ENCODE measurements at places on chromosomes 2 and 18. TPM values are rescaled to one million over a fixed set of nuclear protein-coding genes. Genes with fewer than 3 reads are reported as not detected.

KIF5C gene
- 398 TPM for total RNA-seq

THUMPD2 gene
- 18.2 TPM for total RNA-seq

GPR39 gene
- total RNA-seq = 10.0 TPM

RAD51AP2 gene
- 0.94 TPM for total RNA-seq

PJVK gene
- total RNA-seq = 11.0 TPM

SP140 gene
- total RNA-seq = 1.9 TPM

CCDC68 gene
- 1.6 TPM for total RNA-seq

RAX gene
- total RNA-seq = not detected

MROH2A gene
- not detected for total RNA-seq

RAB6C gene
- total RNA-seq = 0.63 TPM

ALLC gene
- not detected for total RNA-seq

SNED1 gene
- total RNA-seq = 5.6 TPM

CSRNP3 gene
- total RNA-seq = 254 TPM

ACTG2 gene
- not detected for total RNA-seq

IL36A gene
- total RNA-seq = not detected

TMBIM1 gene
- total RNA-seq = 8.5 TPM

TUBB8B gene
- total RNA-seq = not detected

CNTNAP5 gene
- total RNA-seq = 65.1 TPM

VIL1 gene
- not detected for total RNA-seq

DIPK1C gene
- total RNA-seq = 7.8 TPM

HNMT gene
- total RNA-seq = 54.1 TPM

Data from parietal lobe (tissue), 2 donors.